Activated naive CD8-positive, alpha-beta T cell treated with anti-CD3 and anti-CD28 coated beads, Interleukin-2, amount 10 ng/mL, durations not matched to agents 7 days and 5 days (primary cell): ENCODE measurements at places on chromosomes 2 and 18. TPM values are rescaled to one million over a fixed set of nuclear protein-coding genes. Genes with fewer than 3 reads are reported as not detected.

DNA sequence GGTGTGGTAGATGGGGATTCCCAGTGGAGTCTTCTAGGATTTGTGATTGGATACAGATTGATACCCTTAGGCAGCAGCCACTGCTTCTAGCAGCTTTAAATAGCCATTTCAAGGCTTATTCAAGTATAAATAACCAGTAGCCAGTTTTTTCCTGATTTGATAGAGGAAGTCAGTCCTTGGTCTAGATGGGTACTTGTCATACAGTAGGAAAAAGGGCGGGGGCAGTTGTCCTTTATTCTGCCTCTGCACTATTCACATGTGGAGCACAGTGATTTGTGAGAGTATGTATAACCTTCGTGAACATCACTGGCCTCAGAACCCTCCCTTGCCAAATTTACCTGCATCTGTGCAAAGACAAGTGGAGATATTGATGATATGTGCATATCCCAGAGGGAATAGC, 6.8 kb downstream of the PPP1CB start:
- no peak for DNase-seq

DNA sequence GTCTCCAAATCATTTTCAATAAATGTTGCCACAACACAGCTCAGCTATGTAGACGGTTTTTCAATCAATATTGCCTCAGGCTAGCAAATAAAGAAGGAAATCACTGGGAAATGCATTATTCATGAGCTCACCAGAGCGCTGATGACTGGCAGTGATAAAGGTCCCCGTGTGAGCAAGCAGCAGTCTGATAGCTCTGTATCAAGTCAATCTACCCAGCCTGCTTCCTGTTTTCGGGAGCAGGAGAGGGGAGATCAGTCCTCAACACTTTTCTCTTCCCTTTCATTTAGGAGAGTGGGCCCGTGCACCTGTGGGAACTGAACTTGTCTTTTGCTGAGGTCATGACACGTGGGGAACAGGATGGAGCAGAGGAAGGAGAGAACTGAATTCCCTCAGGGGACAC, 253.9 kb upstream of the SIX2 start:
- DNase-seq: no peak

DNA sequence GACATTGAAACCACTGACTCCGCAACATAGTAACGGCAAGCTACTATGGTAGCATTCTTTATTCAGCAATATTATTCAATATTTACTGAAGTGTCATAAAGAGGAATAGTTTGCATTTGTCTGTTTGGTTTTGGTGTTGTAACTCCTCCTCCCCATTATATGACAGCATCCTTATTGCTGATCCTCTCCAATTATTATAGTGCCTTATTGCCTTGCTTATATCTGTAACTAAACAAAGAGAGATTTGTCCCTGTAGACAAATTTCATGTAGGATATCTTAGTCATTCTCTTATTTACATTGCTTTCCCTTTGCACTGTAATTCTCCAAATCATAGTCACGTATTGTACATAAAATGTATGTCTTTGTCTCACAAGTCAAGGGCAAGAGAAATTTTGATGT, 1041.2 kb upstream of the ZEB2 start:
- DNase-seq: no peak

DNA sequence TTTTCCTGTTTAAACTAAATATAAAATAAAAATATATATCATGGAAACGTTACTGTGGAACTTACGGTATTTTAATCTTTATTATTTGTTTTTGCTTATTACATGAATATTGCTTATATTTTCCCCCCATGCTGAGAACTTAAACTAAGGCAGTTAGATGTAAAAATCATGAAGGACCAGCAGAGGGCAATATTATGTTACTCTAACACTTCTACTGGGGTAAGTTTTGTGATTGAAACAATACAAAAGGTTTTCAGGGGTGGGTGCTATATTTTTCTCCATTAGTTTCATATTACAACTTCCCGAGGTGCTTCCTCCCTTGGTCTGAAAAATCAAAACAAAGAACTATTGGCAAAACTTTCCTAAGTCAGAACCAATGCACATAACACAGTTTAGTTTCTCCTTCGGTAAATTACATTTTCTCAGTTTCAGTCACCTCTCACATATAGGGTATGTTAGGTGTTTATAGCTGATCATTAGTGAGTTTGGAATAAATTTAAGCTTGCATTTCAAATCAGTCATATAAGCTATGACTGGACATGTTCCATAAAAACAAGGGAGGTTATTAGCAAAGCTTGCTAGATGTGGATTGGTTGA, 54.8 kb downstream of the ZNF407 start:
- no peak for DNase-seq

- DNase-seq: no peak
These were observed 1531.9 kb upstream of the ACVR2A start for GRCh38 chr2:146312899-146313298.

- DNase-seq: no peak
These were observed 212.4 kb downstream of the SLC4A10 start for GRCh38 chr2:161836664-161837063.

GRCh38 chr18:78448591-78448990, 531.0 kb upstream of the SALL3 start:
- DNase-seq: no peak

DNA sequence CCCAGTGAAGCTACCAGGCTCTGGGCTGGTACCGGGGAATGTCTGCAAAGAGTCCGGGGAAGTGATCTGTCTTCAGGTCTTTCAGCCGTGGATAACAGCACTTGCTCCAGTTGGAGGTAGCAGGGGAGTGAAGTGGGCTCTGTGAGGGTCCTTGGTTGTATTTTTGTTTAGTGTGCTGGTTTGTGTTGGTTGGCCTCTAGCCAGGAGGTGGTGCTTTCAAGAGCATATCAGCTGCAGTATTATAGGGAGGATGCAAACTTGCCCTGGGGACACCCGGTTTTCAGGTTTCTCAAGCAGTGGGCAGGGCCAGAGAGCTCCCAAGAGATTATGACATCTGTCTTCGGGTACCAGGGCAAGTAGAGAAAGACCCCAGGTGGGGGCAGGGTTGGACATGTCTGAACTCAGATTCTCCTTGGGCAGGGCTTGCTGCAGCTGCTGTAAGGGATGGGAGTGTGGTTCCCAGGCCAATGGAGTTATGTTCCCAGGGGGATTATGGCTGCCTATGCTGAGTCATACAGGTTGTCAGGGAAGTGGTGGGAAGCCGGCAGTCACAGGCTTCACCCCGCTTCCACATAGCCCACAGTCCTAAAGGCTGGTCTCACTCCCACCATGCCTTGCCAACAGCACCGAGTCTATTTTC, 34.4 kb downstream of the ACAA2 start:
- DNase-seq: no peak

DNA sequence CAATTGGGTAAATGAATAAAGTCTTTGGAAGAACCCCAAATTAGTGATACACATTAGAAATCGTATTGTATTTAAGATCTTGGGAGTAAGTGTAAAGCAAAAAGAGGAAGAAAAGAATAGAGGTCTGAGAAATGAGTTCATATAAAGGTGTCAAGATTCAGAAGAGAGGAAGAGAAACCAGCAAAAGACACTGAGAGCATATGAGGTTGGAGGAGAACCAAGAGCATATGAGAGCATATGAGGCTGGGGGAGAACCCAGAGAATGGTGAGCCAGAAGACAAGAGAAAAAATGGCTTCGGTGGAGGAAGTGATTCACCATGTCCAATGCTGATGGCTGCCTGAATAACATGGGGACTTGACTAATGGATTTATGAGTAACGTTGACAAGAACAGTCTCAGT, 620.1 kb upstream of the GCFC2 start:
- DNase-seq: no peak

- no peak for DNase-seq
These were observed 21.7 kb downstream of the BCL2 start for GRCh38 chr18:63297687-63298399.

DNA sequence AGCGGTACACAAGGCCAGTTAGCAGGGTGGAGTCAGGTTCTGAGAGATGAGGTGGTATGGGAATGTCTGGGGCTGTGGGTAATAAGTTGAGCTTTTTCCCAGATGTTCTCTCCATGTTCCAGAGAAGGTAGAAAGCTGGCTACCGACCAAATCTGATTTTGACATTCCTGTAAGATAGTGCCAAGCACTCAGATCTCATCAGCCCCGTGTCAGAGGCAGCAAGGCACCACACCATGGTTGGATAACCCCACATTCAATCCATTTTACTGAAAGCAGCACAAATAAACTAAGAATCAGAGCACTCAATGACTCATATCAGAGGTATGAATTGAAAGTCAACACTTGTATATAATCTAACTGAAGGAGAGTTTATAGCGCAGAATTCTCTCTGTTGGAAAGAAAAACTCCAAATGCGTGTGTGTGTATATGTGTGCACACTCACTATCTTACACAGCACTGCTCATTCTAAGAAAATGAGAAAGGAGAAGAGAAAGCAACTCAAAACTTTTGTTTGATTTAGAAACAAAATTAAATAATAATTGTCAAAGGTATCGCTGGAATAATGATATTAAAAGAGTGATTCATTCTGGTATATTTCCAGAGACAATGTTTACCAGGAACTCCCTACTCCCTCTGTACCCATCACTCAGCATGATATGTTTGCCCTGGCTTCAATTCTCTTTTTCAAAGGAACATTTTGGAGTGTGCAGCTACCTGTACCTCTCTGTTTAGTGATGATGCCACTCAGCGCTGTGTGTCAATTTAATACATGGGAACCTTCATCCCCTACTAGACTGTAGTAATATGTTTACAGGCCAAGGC, 375.1 kb upstream of the ID2 start:
- no peak for DNase-seq

DNA sequence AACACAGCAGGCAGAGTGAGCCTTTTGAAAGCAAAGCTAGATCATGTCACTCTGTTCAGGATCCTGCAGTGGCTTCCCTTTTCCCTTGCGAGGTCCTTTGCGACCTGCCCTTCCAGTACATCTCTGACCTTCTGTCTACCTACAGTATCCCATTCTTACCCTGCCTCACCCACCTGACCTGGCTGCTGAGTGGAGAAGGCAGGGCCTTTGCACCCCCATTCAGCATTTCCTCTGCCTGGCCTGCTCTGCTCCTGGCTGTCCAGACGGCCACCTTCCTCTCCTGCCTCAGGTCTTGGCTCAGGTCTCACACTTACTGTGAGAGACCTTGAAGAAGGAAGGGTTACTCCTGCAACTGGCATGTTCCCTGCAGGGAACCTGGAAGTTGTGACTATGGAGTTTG, 77.4 kb downstream of the MAPRE2 start:
- no peak for DNase-seq

DNA sequence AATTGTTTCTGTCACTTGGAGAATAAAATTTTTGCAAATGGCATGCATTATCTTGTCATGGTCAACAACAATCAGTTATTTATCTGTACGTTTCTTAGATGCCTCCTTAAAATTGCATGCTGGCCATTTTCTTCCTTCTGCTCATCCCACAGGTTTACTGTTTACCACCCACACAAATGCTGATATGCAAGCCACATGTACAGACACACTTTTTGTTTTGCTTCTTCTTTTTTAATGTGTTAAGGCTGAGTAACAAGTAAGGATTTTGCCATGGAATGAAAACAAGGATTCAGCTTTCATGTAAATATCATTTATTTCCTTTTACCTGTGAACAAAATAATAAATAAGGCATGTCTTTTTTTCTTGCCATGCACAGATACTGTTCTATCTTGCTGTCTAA, 1077.1 kb upstream of the ZEB2 start:
- DNase-seq: no peak

- no peak for DNase-seq
These were observed 44.1 kb downstream of the RALBP1 start for GRCh38 chr18:9519399-9519798.

DNA sequence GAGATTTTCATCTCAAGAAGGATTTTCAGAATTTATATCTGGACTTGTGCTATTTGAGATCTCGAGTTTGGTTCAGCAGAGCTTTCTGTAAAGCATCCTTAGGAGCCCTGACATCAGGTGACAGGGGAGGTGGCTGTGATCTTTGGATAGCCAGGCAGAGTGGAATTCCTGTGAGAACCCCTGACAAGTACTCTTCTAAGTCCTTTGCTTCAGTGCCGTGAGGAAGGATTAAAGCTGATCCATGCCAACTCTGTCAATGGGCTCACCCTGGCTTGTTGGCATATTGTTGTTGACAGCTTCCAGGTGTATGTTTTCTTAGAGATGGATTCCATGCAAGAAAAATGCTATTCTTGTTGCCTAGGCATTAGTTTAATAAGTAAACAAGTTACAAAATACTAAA, 38.0 kb upstream of the NFE2L2 start:
- DNase-seq: no peak

DNA sequence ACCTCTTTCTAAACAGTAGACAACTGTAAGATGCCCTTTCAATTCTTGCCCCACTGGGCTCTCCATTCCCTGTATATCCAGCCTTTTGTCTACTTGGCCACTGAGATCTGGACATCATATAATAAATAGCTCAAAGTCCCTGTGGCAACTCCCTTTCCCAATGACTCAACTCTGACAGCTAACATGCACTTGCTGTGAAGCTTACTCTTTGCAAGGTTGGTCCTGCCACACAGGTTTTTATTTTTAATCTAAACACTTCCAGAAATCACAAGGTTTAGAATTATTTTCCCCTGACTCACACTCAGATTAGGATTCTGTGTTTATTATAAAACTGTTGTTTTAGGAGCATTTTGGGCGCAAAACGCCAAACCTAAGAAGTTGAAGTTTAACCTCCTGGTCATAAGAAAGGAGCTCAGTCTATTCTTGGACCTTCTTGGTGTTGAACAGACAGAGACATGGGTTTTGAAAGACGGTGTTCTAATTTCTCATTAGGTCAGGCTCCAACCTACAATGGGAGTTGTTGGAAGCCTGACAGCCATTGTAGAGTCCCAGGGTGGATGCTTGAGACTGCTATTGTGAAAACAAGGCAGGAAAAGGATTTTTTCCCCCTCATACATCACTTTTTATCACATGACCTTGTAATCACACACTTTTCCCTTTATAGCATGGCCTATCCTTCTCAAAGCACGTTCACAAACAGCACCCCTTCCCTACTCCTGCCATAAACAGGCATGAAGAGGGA, 124.7 kb upstream of the SERPINE2 start:
- no peak for DNase-seq

DNA sequence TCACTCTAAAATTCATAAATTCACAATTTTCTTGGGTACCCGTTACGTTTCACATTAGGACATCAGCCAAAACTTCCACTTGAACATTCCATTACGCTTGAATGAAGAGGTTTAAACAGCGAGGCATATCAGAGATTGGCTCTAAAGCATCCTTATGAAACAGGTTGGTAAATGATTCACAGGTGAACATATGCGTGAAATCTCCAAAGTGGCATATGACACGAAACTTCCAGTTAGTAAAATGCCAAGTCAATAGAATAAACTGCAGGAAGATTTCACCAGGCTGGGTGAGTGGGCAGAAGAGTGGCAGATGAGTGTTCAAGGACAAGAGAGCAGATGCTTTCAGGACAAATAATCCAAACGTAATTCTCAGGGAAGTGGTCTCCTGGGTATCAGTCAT, 33.9 kb upstream of the GLS start:
- DNase-seq: no peak

SPATA3 gene
- not detected for total RNA-seq

CFAP221 gene
- total RNA-seq: not detected

COL4A3 gene
- total RNA-seq: not detected

GALNT13 gene
- total RNA-seq: 0.64 TPM

ZNF638 gene
- 101 TPM for total RNA-seq
